ENCODE measurements at places on chromosomes 2 and 18.

DNA sequence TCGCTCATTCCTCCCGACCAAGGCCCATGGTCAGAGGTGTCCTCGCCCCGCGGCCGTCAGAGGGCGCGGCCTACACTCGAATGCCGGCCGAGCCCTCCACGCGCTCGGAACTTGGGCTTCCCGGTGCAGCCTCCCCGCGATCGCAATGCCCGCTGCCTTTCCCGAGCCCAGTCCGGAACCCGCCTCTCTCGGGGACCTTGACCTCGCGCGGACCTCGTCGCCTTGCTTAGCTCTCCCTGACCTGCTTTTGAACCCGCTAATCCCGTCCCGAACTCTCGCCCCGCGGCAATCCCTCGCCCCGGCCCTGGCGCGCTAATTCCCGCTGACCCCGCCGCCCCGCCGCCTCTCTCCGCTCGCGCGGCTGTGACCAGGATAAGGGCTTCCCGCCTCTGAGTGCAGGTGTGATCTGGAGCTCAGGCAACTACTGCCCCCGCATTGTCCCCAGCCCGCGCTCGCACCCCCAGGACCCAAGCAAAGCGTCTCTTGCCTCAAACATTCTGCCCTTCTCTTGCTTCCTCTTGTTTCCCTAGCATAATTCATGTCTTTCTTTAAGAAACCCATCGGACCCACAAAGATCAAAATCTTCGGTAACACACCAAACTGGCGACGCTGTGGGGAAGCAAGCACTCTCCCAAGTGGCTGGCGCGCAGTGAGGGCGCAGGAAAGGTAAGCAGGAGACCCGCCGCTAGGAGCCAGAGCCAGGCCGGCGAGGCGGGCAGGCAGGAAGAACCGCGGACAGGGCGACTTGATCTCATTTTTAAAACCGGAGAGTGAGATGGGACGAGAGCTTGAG lies 46.6 kb upstream of the ATP6V1B1 start:
- DNase-seq, result no peak

DNA sequence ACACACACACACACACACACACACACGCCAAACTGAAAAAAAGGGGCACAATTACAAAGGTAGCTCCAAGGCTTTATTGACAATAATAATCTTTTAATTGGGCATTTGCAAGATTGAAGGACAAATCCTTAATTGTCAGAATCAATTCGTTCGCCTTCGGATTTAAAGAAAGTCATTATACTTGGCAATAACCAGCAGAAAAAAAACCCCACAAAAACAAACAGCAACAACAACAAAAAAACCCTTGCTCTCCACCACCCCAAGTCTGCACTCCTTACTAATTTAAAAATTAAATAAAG lies 1.8 kb upstream of the HOXD8 start:
- no peak for DNase-seq

DNA sequence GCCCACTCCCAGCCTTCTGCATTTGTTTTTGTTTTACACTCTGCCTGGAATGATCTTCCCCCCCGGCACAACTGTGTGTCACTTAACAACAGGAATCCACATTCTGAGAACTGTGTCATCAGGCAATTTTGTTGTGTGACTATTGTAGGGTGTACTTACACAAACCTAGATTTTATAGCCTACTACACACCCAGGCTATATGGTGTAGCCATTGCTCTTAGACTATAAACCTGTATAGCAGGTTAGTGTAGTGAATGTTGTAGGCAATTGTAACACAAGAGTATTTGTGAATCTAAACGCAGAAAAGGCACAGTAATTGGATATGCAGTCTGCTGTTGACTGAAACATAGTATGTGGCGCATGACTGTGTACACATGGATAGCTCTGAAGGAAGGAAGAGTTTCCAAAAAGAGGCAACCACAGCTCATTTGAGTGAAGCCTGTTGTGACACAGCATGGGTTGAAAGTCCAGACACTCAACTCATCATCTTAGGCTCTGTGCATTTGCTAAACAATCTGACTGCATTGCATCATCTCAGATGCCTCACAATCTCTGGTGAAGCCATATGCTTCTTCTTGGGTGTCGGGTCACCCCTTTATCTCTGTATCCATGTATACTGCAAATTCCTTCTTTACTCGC lies 506.6 kb upstream of the SPHKAP start:
- no peak for DNase-seq

DNA sequence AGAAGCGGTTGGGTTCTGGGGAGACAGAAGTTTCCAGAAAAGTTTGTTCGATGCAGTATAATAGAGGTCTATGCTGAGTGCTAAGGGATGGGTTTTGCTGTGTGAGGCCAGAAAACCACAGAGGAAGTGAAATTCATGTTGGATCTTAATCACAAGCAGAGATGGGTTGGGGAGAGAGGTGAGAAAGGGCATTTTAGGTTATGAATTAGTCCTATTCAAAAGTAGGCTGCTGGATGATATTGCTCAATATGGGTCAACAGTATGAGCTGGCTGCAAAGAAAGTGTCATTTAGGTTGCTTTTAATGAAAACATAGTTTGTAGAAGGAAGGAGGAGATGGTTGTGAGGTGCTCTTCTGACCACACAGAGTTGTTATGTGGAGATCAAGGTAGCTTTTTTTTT lies 118.8 kb upstream of the LHCGR start:
- DNase-seq, result no peak

- no peak for DNase-seq
These were observed 88.8 kb upstream of the ASB18 start for GRCh38 chr2:236352761-236353593.

GRCh38 chr2:138390316-138390945 lies 111.1 kb upstream of the SPOPL start:
- DNase-seq, result no peak
